ENCODE measurements at places on chromosomes 6 and 20.

DNA sequence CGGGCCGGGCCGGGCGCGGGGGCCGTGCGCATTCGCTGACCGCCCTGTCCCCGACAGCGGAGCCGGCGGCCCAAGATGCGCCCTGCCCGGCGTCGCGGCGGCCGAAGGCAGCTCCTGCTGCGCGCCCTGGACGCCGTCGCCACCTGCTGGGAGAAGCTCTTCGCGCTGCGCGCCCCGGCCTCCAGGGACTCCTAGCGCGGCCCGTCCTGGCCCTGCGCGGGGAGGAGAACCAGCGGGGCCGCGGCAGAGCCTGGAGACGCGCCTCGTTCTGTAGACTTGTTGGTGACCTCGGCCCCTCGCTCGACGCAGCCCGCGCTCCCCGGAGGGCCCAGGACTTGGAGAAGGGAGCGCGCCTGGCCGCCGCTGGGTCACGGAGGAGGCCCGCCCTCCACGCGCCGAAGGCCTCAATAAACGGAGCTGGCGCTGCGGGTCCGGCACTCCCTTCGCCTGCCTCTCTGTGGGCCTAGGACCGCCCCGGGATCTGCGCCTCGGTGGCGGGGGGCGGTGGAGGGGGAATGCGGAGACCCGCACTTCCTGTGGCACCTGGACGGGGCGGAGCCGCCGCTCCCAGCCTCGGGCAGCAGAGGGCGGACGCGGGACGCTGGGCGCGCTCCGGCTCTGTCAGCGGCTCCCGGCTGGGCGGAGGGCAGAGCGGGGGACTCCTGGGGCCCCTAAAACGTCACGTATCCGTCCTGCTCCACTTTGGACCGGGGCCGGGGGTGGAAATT lies 2.7 kb downstream of the C20orf204 start:
- DNase-seq: peak; percentile 93

- DNase-seq: peak; percentile 58
Measured at GRCh38 chr6:160069050-160069454, 52.6 kb upstream of the SLC22A1 start.

GRCh38 chr6:4904461-4905025 lies 99.3 kb downstream of the RPP40 start:
- no peak for DNase-seq

- DNase-seq: peak; percentile 25
Measured at GRCh38 chr6:143059663-143060353, 881 bp upstream of the AIG1 start.

DNA sequence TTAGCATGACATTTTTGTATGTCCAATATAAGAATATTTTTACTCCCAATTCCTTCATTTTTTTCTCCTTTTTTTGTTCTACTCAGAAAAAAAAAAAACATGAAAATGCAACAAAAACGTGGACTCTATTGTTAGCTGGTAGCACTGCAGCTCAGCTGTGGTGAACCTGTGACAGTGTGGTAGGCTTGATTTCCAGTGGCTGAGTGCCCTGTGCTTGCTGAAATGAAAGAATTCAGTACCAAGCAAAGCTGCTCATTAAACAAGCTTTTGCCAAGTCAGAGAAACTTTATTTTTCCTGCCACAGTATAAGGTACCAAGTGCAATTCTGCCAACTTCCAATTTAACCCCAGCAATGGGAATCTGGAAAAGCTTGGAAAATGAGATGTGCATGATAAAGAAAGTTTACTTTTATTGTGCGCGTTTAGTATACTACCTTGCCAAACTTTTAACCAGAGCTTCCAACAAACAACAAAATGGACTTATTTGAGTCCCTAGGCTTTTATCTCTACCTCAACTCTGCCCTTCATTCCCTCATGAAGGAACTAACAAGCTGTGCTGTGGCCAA lies 215.2 kb downstream of the SLC35F1 start:
- DNase-seq: no peak

GRCh38 chr20:44692932-44693480 lies 22.2 kb upstream of the CCN5 start:
- no peak for DNase-seq

- no peak for DNase-seq
Measured at GRCh38 chr6:90173262-90173925, 123.2 kb downstream of the BACH2 start.

DNA sequence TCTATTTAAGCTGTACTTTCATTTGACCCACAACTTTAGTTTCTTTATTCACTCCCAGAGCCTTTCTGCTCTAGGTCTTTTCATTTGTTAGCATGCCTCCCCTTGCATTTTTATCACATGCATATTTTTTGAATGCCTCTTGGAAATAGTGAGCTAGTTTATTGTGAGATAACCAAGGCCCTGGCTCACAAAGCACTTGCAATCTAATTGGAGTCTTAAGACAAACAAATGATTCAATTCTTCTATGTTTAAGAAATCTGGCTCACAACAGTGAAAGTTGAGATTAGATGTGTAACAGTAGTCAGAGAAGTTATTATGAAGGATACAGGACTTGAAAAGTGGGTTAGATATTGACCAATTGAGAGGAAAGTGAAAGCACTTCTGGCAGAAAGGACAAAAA lies 173.4 kb downstream of the MOXD1 start:
- DNase-seq: no peak

GRCh38 chr6:453152-453551 lies 61.6 kb downstream of the IRF4 start:
- no peak for DNase-seq

DNA sequence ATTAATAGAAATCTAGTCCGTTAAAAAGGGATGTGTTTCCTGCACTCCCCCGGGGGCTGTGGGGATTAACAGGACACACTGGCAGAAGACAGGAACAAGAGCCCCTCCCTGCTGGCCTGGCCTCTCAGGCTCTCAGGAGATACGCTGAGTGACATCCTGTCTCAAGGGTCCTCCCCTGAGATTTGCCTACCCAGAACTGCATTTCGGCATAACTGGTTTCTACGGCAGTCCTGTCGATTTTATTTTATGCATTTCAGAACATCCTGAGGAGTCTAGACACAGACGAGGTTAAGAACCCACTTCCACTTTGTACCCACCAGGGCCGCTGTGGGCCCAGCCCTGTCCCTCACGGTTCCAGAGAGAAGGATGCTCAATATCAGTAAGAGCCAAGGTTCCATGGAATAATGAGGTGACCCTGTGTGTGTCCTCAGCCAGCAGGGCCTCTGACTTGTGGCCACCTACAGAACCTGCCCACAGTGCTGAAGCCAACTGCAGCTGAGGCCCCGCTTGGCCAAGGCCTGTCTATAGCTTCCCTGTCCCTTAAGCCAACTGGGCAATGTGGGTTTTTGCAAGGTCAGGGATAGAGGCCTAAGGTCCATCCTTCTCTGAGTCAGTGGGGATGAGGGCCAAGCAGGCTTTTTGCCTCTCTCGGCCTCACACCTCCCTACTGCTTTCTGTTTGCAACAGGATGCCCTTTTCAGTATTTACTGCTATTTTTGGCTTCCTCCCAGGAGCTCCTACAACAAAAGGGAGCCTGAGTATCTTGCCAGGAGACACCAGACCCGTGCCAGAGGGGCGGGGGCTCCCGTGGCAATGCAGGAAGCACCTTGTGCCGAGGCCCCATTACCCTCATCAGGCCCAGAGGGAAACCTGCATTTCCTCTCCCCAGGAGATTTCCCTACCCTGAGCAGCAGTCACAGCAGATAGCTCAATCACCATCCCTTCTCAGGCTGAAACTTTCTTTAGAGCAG lies 14.7 kb downstream of the UQCC2 start:
- no peak for DNase-seq

- no peak for DNase-seq
Measured at GRCh38 chr6:142187209-142187608, 40.1 kb downstream of the VTA1 start.

- no peak for DNase-seq
Measured at GRCh38 chr20:51650685-51651134, 108.2 kb upstream of the NFATC2 start.

DNA sequence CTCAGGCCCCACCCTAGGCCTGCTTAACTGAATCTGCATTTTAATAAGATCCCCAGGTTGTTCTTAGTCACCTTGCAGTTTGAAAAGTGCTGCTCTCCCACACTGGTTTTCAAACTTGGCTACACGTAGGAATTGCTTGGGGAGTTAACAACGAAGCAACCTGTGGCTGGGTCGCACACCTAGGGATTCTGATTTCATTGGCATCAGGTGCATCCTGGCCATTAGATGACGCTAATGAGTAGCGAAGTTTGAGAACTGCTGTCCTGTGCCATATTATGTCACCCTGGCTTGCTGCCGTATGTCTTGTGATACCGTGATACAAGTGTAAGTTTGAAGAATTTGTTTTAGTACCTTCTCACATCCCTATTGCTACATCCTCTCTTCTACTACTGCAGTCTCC lies 28.2 kb upstream of the FUCA2 start:
- no peak for DNase-seq

DNA sequence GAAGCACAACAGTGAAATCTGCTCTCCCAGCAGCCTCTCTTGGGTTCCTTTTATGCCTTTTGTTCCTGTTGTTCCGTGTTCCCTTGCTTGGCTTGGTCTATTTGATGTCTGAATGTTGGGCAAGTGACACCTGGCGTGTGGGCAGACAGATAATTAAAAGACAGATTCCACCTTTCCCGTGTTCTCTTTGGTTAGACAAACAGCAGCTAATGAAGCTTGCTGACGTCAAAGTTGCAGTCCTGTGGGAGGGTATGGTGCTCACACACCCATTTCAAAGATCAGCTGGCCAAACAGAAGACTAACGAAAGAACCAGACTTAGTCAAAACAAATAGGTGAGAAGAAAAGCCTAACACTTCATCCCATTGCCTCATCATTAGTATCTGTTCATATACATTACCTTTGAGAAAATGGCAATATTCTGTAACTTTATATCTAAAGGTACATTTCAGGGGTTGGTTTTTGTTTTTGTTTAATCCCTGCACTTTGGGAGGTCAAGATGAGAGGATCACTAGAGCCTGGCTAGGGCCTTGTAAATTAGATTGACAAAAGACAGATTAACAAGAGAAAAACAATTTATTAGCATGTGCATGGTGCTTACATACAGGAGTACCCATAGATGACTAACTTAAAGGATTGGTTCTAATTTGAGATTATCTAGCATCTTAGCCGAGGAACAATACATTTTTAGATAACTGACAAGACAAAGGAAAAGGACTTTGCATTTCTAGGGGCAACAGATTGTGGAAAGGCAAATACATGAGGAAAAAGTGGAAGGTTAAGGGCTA lies 48.9 kb upstream of the TNFRSF21 start:
- no peak for DNase-seq

- no peak for DNase-seq
Measured at GRCh38 chr6:151443911-151444621, 7.9 kb downstream of the RMND1 start.

GRCh38 chr6:155587817-155588216 lies 132.2 kb upstream of the NOX3 start:
- no peak for DNase-seq

DNA sequence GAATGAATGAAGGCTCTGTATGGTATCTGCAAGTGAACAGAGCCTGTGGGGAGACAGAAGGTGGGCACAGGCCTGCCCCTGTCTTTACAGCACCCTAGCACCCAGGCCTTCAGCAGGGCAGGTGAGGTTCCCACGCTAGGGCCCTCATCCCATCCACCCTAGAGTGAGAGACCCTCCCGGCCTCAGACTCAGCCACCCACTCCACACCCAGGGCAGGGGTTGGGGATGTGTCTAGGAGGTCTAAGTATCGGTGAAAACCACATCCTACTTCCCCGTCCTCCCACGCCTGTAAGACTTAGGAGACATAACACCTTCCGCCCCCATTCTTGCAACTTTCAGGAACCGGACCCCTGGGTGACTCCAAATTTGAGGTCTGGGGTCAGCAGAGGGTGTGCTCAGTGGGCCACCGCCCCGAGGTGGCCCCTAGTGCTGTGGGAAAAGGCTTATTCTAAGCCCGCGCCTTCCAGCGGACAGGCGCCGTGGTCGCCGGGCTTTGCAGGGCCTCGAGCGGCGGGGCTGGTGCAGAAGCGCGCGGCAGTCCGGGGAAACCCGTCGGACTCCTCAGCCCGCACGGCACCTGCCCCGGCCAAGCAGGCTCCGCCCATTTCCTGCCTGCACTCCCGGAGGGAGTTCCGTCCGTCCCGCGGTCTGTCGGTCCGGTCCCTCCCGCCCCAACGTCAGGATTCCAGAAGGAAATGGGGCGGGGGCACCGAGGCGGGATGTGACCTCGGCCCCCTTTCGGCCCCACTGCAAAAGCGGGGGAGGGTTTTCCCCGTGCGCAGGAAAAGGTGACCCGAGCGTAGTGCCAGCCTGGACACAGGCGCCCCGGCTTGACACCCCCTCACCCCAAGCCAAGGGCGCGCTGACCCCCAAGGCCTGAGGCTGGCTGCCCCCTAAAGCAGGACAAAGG lies 868 bp downstream of the SAMD10 start:
- peak; percentile 80 for DNase-seq

DNA sequence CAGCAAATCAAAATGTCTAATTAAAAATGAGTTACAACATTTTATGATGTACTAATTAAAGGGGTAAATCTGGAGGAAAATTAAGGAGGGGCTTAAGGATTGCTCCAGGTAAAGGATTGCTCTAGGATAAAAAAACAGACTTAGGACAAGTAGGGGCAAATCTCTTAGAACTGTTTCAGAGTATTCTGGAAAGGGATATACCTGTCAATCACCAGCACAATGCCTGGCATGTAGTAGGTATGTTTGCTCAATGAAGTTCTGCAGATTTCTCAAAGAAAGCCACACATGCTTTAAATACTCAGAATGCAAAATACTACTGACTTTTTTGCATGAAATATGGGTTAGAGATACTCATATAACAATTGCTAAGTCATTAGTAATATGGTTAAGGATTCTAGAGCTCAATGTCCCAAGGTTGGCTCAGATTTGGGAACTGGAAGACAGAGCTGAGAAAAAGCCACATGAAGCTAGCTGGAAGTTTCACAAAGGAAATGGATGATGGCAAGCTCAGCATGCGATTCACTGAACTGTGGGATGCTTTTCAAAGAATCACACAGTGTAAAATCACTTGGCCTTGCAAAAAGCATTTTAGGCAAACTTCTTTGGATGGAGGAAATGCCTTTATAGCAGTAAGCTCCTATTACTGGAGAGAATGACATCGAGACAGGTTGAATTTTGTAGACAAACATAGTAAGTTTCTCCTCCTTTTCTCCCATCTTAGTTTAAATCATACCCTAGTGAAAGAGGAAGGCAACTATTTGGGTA lies 72.8 kb downstream of the MAP3K5 start:
- peak; percentile 8 for DNase-seq

- no peak for DNase-seq
Measured at GRCh38 chr6:36120539-36120938, 9.8 kb upstream of the MAPK13 start.

DNA sequence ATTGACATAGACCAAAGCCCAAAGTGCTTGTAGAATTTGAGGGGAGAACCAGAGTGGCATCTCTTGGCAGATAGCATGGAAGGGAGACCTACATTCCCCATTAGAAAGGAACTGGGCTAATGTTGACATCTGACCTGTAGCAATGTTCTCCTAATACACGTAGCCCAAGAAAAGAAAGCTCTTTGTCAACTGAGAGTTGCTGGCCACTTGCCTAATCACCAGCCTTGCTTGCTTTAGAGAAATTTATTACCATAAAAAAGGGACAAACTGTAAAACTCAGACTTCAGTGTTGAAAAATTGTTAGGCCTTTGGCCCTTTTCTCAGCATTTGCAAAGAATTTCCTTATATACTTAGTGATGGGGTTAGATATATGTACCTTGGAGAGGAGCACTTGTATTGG lies 777.5 kb downstream of the MAFB start:
- DNase-seq: no peak

Data from GM13977 (cell line).